ENCODE measurements at places on chromosomes 12 and 14.
A peak's percentile ranks its signal among the peaks of the same experiment; 100 is the strongest.

- DNase-seq: no peak
These were observed 272 bp downstream of the HECTD1 start for GRCh38 chr14:31207287-31207754.

GRCh38 chr12:29738365-29738764 lies 45.4 kb downstream of the TMTC1 start:
- no peak for DNase-seq

- DNase-seq: no peak
These were observed 1036.4 kb upstream of the FOXG1 start for GRCh38 chr14:27730204-27730603.

DNA sequence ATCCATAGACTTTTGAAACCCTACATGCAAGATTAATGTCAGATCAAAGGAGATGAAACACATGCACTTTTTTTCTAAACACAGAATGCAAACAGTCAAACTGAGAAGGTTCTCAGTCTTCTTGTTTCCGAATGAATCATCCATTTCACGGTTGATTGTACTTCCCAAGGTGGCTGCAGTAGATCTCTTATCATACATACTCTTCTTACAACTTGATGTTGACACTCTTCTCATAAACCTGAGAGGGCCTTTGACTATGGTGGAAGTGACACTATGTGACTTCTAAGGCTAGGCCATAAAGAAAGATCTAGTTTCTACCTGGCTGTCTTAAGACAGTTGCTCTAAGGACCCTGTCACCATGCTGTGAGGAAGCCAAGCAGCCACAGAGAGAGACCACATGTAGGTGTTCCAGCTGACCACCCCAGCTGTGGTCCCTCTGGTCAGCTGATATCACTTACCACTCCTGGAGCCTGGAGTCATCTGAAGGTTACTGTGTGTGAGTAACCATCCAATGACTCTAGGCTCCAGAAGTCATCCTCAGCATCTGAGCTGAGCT lies 67.2 kb upstream of the HMGA2 start:
- no peak for DNase-seq

GRCh38 chr14:41343857-41344256 lies 262.8 kb upstream of the LRFN5 start:
- no peak for DNase-seq

DNA sequence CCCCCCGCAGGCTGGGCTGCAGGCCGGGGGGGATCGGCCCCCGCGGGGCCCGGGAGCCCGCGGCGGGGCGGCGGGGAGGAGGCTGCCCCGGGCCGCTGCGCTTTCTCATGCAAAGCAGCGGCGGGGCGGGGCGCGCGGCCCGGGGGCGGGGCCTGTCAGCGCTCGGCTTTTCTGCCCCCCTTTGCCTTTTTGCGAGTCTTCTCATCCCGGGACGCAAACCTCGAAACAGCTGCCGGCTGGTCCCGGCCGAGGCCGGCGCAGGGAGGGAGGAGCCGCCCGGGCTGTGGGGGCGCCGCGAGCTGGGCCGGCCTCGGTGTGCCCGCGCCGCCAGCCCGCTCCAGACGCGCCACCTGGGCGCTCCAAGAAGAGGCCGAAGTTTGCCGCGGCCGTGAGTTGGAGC lies at the start of gene FZD10:
FZD10 (plus strand) TSS at position 198 of the 400 bp plus-strand sequence. CDS start 479 bp downstream, outside the sequence.
- peak; percentile 14 for DNase-seq

- no peak for DNase-seq
These were observed 46.2 kb downstream of the ACACB start for GRCh38 chr12:109162551-109162950.

- no peak for DNase-seq
These were observed 13.4 kb downstream of the TNFAIP2 start for GRCh38 chr14:103136388-103137271.

- no peak for DNase-seq
These were observed 99.1 kb upstream of the PPP4R3A start for GRCh38 chr14:91609161-91609560.

- DNase-seq: no peak
These were observed 9.4 kb downstream of the STX2 start for GRCh38 chr12:130829391-130830245.

GRCh38 chr14:50040401-50040775 lies 76.0 kb downstream of the VCPKMT start:
- DNase-seq: peak; percentile 24

DNA sequence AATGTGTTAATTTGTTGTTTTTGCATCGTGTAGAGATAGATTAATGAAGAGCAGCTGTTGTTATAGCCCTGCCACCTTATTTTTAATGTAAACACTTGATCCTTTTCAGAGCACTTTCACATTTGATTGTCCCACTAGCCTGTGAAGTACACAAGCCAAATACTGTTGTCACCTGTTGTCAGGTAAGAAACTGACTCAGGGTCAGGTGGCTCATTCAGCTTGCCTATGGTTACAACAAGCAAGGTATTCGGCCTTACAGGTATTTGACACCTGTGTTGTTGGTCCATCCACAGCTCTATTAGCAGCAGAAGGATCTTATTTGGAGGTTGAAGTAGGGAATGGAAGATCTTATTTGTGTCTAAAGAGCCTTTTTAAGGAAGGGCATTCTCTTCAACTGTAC lies 108.9 kb downstream of the GPR135 start:
- no peak for DNase-seq

GRCh38 chr12:72622556-72622955 lies 350.4 kb downstream of the TRHDE start:
- DNase-seq: no peak

- no peak for DNase-seq
These were observed 669 bp upstream of the CDKN3 start for GRCh38 chr14:54396183-54396492.

DNA sequence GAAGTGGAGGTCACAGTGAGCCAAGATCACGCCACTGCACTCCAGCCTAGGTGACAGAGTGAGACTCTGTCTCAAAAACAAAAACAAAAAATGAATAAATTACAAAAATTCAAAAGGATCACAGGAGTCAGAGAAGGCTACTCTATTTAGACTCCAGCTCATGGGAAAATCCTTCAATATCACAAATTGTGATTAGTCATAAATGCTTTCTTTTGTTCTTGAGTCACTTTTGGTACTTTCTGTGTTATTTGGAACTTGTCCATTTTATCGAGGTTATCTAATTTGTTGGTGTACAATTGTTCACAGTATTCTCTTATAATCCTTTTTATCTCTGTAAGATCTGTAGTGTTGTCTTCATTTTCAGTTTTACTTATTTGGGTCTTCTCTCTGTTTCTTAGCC lies 18.9 kb downstream of the ALDH2 start:
- DNase-seq: no peak

DNA sequence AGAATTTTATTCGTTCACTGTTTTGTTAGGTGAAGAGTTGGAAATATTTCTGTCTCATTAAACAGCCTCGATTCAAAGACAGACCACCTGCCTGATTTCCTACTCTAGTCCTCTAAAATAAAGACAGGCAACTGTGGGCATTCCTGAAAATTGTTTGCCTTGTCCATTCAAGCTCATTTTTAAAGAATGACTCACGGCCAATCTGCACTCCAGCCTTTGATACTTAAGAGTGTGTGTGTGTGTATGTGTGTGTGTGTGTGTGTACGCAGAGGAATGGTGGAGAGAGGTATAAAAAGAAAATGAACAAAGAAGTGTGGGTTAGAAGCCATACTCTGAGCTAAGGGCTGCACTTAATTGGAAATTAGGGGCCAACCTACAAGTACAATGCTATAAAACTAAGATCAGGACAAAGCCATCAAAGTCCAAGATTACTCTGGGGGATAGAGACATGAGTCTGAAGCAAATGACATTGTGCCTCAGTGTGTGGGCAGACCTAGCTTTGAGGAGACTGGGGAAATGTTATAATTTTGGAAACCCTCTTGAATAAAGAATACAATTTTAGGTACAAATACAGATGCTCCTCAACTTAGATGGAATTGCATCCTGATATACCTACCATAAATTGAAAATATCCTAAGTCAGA lies 45.6 kb upstream of the SOCS2 start:
- no peak for DNase-seq

- no peak for DNase-seq
These were observed 444.1 kb downstream of the RAD51B start for GRCh38 chr14:68263563-68264259.

DNA sequence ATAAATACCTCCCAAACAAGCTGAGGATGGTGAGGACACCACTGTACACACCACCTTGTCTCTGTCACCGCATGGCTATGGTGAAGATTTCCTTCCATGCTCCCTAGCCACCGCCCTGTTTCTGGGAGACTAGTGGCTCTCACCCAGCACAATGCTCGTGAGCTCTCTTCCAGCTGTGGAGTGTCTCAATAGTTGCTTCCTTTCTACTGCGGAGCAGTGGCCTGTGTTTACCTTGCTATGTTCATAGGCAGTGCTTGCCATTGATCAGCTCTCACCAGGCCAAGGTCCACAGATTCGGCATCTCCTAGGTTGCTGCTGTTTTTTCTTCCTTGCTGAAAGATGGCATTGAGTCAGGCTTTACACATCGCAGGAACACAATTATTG lies 313.6 kb upstream of the RTL1 start:
- no peak for DNase-seq

- no peak for DNase-seq
These were observed 4.1 kb downstream of the TUBA1B start for GRCh38 chr12:49126852-49127763.

GRCh38 chr12:23753628-23754365 lies 195.7 kb downstream of the SOX5 start:
- no peak for DNase-seq

DNA sequence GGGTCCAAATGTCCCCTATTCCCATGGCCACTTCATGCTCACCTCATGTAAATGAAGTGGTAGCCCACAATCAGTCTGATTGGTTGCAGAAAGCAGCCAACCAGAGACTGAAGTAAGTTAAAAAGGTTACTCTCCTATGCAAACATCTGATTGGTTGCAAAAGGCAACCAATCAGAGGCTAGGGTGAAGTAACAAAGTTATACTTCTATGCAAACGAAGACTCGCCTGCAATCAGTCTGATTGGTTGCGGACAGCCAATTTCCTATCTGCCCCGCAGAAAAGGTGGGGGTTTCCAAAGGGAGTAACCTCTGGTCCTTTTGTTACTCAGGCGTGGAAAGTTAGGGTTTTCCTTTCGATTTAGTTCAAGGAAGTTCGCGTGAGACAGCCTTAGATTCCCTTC lies 208.1 kb upstream of the NEDD1 start:
- DNase-seq: no peak

DNA sequence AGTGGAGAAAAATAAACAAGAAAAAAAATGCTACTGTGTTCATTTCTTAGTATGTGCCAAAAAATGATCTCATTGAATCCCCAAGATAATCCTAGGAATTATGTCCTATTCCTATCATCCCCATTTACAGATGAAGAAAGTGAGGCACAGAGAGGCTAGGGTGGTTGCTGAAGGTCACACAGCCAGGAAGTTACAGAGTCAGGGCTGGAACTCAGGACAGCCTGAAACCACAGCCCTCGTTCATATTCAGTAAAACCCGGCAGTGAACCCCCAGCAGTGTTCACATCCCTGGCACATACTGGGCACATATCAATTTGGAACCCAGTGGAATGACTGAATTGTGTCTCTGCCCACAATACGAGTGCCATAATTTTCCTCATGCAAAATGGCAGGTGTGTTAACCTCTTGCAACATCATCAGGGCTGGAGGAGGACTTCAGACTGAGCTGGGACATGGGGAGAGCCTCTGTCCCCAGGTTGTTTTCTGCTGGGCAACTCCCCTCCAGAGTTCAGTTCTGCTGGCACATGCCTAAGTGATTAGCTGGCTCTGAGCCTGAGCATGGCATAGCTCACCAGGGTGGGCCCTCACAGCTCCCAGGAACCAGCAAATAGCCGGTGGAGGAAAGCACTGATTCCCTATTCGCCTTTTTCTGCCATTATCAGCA lies 2.0 kb upstream of the PPP1CC start:
- no peak for DNase-seq

DNA sequence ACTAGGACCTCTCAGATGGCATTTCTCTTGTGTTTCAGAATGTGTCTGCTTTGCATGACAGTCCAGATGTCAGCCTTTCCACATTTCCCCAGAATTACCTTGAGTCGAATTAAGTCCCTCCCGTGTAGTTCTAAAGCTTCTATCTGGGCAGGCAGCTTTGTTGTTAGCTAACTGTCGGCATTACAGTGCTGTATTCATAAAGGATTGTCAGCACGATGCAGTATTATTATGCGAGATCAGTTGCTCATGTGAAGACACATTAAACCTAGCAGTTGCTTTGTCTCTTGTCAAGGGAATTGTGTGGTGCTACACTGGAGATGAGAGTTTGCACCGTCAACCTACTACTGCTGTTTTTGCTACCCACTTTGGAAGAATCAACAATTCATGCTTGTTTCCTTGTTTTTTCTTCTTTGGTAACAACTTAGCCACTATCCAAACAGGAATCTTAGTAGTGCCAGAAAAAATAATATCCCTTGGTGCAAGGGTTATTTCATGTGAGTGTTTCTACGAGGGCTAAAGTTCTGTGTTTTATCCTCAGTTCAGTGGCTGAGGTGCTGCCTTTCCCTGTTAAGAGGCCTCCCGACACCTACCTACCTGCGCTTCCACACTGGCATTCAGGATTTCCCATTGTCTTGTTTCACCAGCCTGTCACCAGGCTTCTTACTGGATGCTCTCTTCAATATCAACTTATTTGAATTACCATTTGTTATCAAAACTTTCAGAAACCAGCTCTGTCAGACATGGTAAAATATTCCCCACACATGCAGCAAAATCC lies 297.9 kb upstream of the G2E3 start:
- no peak for DNase-seq

- no peak for DNase-seq
These were observed 63.0 kb upstream of the ARHGAP5 start for GRCh38 chr14:32014057-32014456.

- no peak for DNase-seq
These were observed 66.4 kb upstream of the MAP1LC3B2 start for GRCh38 chr12:116492703-116493324.

DNA sequence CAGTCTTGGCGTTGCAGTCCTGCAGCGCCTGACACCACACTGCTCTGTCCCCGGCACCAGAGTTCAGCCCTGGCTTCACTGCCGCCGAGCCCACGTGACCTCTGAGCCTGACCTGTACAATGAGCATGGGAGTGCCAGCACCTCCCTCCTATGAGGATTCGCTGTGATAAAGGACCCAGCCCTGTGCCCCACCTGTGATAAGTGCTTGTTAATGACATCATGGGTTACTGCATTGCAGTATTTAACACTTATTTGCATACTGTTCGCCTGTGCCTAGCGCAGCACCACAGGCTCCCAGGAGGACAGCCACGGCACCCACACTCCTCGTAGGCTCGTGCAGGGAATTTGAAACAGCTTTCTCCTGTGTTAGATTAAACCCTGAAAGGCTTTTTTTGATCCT lies 118.2 kb upstream of the GSC start:
- DNase-seq: no peak

DNA sequence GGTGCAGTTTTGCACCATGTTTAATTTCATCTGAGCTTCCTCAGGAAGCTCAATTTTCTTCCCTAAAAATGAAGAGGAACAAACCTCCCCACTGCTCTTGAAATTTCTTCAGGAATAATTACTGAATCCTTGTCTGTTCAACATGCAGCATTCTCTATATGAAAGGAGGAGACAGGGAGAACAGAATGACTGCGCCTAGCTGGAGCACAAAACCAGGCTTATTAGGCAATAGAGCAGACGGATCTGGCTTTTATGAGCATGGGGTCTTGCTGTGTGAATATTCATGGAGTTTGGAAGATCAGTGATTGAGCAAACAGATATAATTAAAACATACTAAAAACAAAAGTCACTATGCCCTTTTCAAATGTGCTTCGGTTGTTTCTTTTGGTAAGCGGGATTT lies 148.1 kb downstream of the SUDS3 start:
- no peak for DNase-seq

GRCh38 chr14:26398616-26399015 lies 199.2 kb downstream of the NOVA1 start:
- no peak for DNase-seq

- DNase-seq: no peak
These were observed 1.6 kb upstream of the MANSC4 start for GRCh38 chr12:27781680-27782079.
